ENCODE measurements at places on chromosomes 13 and 19.

GRCh38 chr19:57786286-57786685, 16.8 kb downstream of the ZNF586 start:
- no peak for DNase-seq

- no peak for DNase-seq
These were observed 338.0 kb downstream of the EFNB2 start for GRCh38 chr13:106197496-106197895.

DNA sequence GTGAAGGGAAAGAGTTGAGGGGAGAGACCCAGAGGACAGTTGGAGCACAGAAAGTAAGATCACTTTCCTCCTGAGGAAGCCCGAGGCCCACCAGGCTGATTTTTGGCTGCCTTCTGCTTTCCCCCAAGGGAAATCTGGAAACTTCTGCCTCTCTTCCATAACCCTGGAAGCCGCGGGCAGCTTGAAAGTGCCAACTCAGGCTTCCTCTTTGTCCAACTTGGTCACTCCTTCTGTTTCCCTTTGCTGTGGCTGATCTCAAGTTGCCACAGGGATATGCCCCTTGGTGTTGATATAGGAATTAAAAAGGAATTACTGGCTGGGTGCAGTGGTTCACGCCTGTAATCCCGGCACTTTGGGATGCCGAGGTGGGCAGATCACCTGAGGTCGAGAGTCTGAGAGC, 5.7 kb upstream of the CD70 start:
- no peak for DNase-seq

GRCh38 chr19:2345794-2346663, 14.0 kb upstream of the TMPRSS9 start:
- DNase-seq = peak; percentile 31

GRCh38 chr19:4012975-4013634, 5.6 kb downstream of the PIAS4 start:
- no peak for DNase-seq

DNA sequence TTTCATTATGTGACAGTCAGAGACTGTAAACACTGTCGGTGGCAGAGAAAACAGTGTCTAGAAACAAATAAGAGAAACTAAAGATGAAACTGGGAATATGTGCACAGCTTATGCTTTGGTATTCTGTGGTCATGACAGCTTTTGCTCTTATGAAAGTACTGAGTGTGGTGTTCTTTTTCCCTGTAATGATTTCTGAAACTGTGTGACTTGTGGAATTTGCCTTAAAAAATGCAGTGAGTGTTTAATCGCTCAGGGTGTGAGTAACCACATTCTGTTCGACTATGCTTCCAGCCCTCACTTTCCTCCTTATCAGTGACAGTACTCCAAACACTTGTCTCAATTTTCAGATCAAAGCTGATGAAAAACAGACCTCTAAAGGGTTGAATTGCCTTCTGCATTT, 66.9 kb upstream of the DIAPH3 start:
- no peak for DNase-seq

DNA sequence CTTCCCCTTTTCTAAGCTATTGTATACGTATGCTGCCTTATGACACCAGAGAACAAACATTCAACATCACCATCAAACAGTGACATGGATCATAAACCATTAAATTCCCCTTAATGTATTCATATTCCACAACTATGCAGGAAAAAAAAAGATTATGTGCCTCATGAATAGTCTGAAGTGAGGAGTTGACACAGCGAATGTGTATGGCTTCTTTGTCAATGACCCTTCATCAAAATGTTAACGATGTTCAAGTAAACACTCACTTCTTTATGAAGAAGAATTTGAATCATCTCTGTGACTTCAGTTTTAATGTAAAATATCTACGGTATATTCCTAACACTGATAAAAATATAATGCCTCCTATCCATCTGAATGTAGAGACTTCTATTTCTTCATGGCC, 44.6 kb downstream of the SMAD9 start:
- no peak for DNase-seq

GRCh38 chr19:48239582-48240141, 16.1 kb downstream of the CARD8 start:
- no peak for DNase-seq

GRCh38 chr19:10230861-10231611, at the start of gene S1PR2:
Gene S1PR2, minus strand, starts transcription at chr19:10231331. Its CDS starts 6,426 bp downstream, at chr19:10224905.
- DNase-seq = peak; percentile 28

GRCh38 chr13:59459972-59460371, 703.8 kb downstream of the DIAPH3 start:
- no peak for DNase-seq

- peak; percentile 50 for DNase-seq
These were observed 165.0 kb downstream of the USP12 start for GRCh38 chr13:27006519-27007161.

GRCh38 chr19:57068921-57069697, 50.7 kb upstream of the USP29 start:
- DNase-seq = no peak

GRCh38 chr19:58395220-58395978, at the start of gene RNF225:
Gene RNF225, plus strand, starts transcription at chr19:58395656. Its CDS starts 434 bp downstream, at chr19:58396090.
- no peak for DNase-seq

- DNase-seq = no peak
These were observed 784 bp downstream of the PIBF1 start for GRCh38 chr13:72782717-72783116.

DNA sequence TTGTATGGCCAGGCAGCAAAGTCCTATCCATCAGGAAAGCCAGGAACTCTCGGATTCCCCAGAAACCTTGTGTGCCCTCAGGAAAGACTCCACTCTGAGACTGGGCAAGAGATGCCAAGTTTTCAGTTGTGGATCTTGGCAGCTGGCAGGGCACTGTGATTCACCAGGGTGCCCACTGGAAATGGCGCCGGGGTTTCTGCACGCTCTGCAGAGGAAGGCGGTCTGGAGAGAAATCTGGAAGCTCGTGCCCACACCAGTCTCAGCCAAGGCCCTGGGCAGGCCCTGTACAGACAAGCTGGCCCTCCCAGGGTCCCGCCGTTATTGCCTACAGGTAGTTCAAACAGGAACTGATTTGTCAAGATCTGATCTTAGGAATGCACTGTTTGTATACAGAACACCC, 4.9 kb downstream of the NAPA start:
- DNase-seq = no peak

DNA sequence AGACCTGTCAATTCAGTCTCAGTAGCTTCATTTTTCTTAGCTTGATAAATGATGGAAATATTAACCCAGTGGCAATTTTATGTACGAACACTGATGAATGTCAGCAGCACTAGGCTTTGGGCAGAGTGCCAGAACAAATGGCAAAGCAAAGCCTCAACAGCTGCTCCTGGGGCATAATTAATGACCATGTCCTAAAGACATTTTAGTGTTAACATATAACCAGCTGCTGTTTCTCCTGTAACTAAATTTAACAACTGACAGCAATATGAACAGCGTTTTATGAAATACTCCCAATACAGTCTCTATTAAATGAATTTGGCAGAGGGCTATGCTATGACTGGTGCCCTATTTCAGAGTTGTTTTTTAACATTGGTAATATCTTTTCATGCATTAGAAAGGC, 47.1 kb downstream of the ZNF568 start:
- no peak for DNase-seq

DNA sequence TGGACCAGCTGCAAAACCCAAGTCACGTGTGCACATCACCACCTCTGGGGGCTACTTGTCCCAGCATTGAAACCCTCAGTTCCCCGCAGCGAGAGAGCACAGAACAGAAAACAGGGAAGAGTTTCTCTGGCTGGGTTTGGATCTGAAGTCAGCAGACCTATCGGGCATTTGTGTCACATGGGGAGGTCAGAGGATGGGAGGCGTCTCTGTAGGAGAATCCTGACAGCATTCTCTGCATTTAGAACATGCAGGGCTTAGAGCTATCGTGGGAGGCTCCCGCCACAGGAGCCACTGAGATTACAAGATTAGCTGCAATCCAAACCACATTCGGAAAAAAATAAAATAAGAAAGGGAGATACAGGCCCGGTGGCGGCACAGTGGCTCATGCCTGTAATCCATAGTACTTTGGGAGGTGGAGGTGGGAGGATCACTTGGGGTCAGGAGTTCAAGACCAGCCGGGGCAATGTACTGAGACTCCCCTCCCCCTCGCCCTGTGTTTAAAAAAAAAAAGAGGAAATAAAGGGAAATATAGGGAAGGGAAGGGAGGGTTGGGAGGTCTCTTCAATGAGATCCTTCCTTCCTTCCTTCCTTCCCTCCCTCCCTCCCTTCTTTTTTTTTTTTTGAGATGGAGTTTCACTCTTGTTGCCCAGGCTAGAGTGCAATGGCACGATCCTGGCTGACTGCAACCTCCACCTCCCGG, 2.9 kb upstream of the TLE6 start:
- no peak for DNase-seq

GRCh38 chr13:76210262-76210661, 574.1 kb downstream of the LMO7 start:
- no peak for DNase-seq

DNA sequence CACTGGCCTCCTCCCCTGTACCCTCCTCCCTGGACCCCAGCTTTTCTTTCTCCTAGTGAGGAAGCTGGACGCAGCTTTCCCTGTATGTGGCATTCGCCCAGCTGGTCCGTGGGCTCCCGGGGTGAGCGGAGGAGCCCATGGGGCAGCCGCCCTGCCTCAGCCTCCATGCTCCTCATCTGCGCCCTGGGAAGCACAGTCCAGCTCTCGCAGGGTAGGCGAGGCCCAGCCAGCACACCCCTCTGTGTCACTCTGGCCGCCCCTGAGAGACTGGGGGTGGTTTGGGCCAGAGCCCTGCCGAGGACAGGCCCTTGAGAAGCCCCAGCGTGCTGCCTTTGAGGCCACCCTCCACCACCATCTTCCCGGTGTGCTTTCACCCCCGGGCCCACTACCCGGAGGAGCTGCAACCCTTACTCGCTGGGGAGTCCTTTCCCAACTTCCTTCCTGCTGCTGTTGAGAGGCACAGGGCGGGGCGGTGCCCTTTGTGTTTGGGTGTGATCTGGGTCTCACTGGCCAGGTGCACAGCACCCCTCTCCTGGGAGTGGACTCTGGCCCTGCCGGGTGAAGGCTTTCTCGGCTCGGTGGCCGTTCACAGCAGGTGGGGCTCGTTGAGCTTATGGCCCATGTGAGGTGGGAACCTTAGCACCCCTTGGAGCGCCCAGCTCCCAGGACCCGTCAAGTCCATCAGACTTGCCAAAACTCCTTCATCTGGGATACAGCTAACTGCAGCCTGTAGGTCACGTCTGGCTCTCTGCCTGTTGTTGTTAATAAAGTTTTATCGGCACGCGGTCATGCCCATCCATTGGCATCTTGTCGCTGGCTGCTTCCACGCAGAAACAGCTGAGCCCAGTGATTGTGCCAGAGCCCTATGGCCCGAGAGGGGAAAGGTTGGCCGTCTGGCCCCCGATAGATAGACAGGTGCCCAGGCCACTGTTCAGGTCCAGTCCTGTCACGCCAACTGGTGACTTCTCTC, 3.2 kb downstream of the NCLN start:
- DNase-seq = no peak

DNA sequence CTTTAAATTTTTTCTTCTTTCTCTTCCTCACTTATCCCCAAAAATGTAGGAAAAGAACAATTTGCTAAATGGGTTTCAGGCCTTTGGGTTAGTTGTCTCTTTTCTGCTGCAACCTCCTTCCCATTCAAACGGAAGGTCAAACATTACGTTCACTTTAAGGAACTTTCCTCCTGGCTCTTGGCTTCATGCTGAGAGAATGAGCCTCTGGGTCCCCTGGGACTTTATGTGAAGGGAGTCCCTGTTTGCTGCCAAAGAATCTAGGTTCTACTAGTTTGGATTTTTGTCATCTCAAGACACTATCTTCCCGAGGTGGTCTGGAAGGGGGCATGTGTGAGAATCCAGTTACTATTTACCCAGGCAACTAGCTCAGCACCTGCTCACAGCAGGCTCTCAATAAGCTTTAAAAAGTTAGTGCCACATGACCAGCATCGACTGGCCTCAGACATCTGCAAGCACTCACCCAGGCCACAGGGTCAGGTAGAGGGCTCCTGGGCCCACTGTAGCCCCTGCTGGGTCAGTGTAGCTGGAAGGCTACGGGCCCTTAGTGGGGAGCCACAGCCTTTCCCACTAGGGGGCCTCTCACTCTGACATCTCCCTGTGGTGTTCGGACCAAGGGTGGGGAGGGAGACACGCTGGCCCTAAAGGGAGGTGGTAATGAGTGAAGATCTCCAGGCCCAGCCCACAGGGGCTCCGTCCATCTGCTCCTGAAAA, 40.5 kb downstream of the FAM124A start:
- no peak for DNase-seq

DNA sequence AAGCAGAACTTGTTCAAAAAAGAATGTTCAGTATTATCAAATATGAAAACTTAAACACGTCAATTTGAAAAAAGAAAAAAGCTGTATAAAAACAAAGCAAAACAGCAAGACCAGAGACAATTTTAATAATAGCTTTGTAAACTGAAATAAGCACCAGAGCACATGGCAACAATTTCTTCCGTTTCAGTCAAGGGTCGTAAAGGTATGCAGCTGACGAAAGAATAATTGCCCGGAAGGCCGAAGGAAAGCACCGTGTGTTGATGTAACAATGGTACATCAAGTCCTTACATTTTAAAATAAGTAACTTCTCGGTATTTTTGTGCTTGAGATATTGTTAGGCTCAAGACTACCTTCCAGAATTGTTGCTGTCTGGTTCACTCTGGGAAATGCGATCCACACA, 1.7 kb downstream of the PROSER1 start:
- DNase-seq = no peak

GRCh38 chr13:110779022-110779421, 65.5 kb downstream of the ING1 start:
- DNase-seq = no peak

DNA sequence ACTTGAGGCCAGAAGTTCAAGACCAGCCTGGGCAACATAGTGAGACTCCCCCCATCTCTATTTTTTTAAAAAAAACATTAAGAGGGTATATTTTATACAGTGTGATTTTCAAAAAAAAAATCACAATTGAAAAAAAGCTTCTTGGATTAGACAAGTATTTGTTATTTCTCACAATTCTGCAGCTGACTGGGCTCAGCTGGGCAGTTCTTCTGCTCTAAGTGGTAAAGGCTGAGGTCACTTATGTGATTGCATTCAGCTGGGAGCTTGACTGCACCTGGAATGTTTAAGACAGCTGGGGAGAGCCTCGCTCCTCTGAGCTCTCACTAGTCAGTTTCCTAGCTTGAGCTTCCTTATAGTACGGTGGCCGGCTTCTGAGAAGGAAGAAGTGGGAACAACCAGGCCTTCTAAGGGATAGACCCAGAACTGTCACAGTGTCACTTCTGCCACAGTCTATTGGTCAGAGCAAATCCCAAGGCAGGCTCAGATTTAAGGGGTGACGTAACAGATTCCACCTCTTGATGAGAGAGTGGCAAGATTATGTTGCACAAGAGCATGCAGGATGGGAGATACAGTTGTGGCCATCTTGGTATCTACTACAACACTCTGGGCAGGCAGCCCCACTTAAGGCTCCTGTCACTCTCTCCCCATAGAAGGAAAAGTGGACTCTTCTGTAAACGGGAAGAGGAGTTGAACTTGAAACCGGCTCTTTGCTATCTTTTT, 19.7 kb upstream of the IRGC start:
- no peak for DNase-seq

DNA sequence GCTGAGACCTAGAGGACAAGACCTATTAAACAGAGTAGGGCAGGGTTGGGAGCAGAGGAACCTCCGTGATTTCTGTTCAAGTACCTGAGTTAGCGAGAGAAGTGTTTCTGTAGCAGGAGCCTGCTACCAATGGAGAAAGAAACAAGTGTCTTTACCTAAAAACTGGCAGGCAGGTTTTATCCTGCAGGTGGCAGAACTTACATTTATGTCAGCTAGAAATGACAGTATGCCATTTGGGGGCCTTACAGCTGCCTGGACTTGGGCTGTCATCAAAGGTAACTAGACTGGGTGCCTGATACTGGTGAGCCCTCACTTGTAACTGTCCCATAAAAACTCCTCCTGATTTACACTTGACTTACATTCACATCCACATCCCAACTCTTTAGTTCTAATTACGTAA, 185.3 kb upstream of the MIR17HG start:
- DNase-seq = no peak

GRCh38 chr19:41535029-41535622, 40.8 kb upstream of the CEACAM21 start:
- no peak for DNase-seq

Measured in globus pallidus (tissue), 1 donor.